ENCODE measurements at places on chromosomes 3 and 15.
A peak's percentile ranks its signal among the peaks of the same experiment; 100 is the strongest.

DNA sequence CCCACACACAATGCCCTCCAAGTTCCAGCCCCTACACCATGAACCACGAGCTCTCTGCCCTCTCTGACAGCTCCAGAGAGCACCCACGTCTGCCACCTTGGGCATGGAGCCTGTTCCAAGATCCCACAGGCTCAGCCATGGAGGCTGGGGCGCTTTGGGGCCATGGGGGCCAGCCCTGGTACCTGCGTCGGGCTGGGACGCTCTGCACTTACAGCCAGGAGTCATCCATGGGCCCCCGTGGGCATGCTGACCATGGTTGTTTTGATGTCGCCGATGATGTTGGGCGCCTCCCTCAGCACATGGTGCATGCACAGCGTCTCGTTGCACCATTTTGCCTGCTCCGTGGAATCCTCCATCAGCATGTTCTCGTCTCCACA, 51.9 kb upstream of the UBE2Q2 start:
- DNase-seq, result no peak

DNA sequence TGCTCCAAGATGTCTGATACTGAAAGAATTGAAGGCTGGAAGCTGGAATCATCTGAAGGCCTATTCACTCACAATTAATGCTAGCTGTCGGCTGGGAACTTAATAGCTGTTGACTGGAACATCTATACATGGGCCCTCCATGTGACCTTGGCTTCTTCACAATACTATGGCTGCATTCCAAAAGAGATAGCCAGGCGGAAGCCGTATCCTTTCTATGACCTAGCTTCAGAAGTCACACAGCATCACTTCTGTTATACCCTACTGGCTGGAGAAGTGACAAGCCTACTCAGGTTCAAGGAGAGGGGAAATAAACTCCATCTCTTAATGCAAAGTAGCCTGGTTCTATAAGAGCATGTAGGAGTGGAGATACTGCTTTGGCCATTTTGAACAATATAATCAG, 50.9 kb upstream of the SPRED1 start:
- no peak for DNase-seq

GRCh38 chr3:49601358-49602048, 47.2 kb downstream of the BSN start:
- no peak for DNase-seq

DNA sequence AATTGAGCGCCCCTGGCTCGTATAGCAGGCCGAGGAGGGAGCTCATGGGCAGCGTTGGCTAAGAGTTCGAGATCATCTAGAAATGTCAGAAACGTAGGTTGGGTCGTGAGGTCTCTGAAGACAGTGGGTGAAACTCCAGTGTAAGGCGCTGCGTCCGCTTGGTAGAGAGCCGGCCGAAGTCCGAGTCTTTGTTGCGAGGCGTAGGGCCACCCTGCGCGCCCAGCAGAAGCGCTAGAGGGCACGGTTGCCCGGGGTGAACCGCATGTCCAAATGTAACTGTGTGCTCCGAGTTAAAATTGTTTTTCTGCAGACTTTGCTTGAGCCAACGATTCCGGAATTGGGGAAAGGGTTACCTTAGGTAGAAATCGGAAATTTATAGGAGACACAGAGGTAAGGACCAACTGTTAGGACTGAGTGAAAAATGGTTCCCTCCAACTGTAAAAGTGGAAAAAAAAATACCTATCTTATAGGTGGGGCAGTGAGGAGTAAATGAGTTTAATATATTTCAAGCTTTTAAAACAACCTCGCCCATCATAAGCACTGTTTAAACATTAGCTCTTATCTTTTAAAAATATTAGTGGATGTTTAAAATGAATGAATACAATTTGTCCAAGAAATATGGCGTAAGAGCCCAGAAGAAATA, 993 bp upstream of the SIAH2 start:
- peak; percentile 70 for DNase-seq

DNA sequence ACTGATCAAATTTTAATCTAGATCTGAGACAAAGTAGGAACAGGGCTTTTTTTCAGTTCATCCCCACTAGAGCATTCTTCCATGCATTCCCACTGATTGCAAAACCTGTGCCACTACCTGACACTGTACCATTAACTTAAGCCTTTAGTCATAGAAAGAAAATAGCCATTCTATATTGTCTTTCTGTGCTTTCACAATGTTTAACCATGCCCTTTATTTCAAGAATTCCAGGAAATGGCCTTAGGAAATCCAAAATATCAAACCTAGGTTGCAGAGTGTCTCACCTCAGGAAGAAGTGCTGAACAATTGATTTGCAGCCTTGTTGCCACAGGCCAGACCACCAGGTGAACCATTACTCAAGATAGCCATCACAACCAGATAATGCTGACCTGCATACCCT, 56.2 kb upstream of the TGFBR2 start:
- no peak for DNase-seq

DNA sequence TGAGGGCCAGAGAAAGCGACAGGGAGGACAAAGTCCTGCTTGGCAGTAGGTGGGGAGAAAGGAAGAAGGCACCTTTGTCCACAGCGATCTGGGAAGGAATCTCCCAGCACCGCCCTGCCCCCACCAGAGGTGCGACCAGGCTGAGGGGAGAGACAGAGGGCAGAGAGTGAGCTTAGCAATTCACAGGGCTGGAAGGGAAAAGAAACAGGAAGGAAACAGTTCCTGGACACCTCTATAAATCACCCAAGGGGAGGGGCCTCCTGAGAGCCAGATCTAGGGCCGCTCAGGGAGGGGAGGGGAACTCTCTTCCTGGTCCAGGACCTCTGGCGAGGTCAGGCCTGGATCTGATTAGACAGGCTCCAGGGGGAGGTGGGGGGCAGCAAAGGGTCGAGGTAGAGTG, 35.4 kb downstream of the RNU5B-1 start:
- DNase-seq, result no peak

- DNase-seq, result no peak
Observed at GRCh38 chr3:188817103-188817934, 354.5 kb upstream of the TPRG1 start.

- DNase-seq, result no peak
Observed at GRCh38 chr15:87816811-87817210, 439.7 kb downstream of the NTRK3 start.

DNA sequence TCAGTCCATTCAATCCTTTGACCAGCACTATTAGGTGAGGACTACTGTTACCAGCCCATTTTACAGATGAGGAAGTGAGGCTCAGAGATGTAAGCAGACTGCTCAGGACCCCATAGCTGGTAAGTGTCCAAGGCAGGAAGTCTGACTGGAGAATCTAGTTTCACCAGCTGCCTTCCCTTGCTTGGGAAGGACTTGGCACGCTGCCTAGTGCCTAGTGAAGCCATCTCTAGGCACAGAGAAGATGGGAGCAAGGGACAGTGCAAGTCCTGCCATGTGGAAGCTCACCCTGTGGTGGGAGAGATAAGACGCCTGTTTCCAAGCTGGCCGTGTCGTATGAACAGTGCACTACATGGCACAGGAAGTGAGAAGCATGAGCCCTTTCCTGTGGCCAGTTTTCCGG, 111.8 kb upstream of the TMC3 start:
- DNase-seq, result peak; percentile 20
